ENCODE measurements at places on chromosomes 7 and 10.

DNA sequence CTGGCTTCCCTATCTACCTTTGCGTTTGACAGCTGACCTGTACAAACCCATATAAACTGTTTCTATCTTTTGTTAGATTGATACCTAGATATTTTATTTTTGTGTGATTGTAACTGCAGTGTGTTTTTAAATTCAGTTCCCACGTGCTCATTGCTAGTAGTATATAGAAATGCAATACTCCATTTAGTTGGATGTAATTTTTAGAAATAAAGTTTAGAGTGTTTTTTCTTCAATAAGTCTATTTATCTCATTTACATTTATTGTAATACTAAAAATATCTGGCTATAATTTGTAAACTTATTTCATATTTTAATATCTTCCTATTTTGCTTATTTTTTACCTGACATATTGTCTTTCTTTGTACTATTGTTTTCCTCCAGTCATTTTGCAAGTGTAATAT is 329.7 kb upstream of the ADARB2 start:
- no peak for DNase-seq

GRCh38 chr7:148014001-148014400 is 576.6 kb upstream of the C7orf33 start:
- no peak for DNase-seq

DNA sequence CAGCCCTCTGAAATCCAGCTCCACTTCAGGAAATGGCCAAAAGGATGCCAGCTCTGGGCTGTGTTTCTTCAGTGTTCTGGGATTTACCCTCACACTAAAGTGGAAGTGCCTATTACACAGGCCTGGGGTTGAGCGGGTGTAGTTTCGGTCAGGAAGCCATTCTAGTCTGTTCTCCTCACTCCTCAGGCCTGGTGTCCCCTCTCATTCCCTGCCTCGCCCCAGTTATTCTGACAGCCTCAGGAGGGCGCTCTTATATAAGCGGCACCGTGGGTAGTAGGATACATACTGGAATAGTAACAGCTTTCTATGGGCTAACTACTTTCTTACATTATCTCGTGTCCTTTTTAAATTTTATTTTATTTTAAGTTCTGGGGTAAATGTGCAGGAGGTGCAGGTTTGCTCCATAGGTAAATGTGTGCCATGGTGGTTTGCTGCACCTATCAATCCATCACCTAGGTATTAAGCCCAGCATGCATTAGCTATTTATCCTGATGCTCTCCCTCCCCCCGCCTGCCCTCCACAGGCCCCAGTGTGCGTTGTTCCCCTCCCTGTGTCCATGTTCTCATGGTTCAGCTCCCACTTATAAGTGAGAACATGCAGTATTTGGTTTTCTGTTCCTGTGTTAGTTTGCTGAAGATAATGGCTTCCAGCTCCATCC is 12.2 kb upstream of the LGI1 start:
- DNase-seq: no peak

- DNase-seq: no peak
Measured at GRCh38 chr7:106692450-106693051, 31.6 kb upstream of the CCDC71L start.

DNA sequence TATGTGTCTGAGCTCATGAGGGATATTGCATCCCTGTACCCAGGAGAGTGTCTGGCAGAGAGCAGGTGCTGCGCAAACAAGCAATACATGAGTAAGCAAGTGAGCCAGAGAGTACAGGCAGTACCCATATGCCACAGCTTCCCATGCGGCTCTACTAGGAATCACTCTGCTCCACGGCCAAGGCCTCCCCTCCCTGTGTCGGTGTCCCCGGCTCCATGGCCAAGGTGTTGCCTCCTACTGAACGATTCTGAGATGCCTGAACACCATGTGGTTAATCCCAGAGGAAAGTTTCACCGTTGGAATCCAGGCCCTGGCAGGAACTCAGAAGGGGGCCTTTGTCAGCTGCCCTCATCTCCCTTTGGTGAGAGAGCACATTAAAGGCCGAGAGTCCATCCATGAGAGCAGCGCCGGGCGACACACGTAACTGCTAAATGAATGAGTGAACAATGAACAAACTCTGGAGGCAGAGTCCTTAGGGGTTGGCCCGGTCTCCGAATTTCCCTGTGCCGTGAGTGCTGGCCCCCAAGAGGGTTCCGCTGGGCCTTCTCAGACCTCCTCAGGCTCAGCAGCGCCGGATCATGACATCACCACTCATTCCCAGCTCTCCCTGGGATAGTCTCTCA is 136.0 kb upstream of the FAM20C start:
- DNase-seq: no peak

GRCh38 chr10:106242301-106242700 is 922.2 kb downstream of the SORCS1 start:
- DNase-seq: no peak

GRCh38 chr10:43879742-43880141 is 231.1 kb upstream of the ZNF32 start:
- DNase-seq: no peak

DNA sequence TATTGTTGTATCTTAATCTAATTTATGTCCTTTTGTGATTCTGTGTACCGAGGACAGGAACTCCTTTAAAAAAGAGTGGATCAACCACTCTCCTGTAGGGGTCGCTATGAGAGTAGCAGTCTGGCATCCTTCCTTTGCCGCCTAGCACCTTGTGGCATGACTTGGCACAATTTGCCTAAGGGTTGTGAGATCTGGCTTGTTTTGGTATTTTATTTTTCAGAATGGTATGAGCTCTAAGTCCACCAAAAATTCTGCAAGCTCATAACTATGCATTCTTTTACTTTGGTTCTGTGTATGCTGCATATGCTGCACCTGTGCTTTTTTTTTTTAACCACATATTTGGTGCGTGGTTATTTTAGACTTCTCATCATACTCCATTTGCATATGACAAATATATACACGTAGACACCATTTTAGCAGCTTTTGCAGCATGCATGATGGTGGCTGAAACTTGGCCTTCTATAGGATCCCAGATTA is 112.8 kb downstream of the CDK14 start:
- DNase-seq: no peak

GRCh38 chr10:110481919-110482318 is 15.8 kb upstream of the DUSP5 start:
- no peak for DNase-seq

- DNase-seq: no peak
Measured at GRCh38 chr10:131888186-131888604, 12.6 kb upstream of the PPP2R2D start.

DNA sequence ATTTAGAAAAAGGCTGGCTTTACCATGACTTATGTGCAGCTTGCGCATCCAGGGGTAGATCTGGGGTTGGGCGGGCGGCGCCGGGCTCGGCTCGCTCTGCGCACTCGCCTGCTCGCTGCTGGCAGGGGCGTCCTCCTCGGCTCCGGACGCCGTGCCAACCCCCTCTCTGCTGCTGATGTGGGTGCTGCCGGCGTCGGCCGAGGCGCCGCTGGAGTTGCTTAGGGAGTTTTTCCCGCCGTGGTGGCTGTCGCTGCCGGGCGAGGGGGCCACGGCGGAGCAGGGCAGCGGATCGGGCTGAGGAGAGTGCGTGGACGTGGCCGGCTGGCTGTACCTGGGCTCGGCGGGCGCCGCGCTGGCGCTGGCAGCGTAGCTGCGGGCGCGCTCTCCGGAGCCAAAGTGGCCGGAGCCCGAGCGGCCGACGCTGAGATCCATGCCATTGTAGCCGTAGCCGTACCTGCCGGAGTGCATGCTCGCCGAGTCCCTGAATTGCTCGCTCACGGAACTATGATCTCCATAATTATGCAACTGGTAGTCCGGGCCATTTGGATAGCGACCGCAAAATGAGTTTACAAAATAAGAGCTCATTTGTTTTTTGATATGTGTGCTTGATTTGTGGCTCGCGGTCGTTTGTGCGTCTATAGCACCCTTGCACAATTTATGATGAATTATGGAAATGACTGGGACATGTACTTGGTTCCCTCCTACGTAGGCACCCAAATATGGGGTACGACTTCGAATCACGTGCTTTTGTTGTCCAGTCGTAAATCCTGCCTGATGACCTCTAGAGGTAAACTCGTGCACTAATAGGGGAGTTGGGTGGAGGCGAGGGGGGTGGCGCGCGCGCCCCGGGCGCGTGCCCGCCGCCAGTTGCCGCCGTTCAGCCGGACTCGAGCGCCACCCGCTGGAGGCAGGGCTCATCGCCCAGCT is at the start of gene HOXA5:
TSS of gene HOXA5 (minus strand) at position 659 of the 927 bp plus-strand sequence. CDS start at position 585, 74 bp downstream.
- DNase-seq: no peak

DNA sequence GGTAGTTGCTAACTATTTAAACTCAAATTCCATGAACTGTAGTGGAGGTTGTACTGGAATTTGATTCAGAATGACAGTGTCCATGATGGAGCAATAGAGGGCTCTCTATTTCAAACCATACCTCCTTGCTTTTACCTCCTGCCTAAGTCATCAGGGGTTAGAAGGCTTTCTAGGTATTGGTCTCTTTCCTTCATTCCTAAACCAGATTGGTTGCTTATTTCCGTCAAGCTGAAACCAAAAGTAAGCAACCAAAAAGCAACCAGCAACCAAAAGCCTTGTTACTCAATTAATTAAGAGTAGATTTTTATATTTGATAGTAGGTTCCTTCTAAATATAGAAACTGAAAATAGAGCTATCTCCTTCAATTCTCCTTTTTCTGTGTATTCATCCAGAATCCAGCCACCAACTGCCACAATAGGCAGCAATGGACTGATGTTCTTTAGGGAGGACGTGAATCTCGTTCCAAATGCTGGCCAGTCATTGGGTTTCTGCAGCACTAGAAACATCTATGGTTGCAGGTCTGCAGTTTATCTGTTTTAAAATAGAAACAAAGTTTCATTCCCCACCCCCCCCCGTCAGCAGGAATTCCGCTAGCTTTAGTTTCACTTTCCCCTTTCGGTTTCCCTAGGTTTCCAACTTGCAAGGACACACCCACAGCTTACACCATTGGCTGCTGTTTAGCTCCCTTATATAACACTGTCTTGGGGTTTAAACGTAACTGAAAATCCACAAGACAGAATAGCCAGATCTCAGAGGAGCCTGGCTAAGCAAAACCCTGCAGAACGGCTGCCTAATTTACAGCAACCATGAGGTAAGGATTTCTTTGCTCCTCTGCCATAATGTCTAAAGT is at the start of gene IFIT1:
TSS of gene IFIT1 (plus strand) at position 717 of the 850 bp plus-strand sequence. CDS start at position 807, 90 bp downstream.
- no peak for DNase-seq

DNA sequence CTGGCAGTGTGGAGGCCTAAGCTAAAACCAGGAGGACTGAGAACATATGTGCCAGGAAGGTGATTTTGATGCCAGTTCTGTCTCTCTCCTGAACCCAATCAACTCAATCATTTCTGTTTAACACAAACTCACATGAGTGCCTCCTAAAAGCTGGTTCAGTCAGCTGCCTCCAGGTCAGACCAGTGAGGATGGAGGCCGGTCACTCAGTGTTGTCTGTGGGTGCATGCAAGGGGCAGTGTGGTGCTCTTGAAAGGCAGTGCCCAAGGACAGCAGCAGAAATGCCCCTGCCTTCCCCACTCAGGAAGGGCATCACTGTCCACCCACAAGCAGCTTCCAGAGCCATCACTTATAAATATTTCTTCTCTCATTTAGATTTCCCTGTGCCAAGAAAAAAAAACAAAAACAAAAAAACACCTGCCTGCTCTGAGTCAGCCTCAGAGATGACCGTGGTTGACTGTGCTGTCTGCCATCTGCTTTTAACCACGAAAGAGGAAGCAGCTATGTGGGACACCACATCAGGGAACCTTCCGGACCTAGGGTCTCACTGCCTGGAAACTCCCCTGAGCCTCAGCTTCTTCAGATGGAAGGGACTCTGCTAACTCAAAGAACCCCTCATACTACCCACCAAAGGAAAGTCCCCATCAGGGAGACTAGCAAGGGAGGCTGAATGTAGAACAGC is 39.1 kb downstream of the VOPP1 start:
- no peak for DNase-seq

- no peak for DNase-seq
Measured at GRCh38 chr10:132539894-132540293, 2.3 kb downstream of the INPP5A start.

DNA sequence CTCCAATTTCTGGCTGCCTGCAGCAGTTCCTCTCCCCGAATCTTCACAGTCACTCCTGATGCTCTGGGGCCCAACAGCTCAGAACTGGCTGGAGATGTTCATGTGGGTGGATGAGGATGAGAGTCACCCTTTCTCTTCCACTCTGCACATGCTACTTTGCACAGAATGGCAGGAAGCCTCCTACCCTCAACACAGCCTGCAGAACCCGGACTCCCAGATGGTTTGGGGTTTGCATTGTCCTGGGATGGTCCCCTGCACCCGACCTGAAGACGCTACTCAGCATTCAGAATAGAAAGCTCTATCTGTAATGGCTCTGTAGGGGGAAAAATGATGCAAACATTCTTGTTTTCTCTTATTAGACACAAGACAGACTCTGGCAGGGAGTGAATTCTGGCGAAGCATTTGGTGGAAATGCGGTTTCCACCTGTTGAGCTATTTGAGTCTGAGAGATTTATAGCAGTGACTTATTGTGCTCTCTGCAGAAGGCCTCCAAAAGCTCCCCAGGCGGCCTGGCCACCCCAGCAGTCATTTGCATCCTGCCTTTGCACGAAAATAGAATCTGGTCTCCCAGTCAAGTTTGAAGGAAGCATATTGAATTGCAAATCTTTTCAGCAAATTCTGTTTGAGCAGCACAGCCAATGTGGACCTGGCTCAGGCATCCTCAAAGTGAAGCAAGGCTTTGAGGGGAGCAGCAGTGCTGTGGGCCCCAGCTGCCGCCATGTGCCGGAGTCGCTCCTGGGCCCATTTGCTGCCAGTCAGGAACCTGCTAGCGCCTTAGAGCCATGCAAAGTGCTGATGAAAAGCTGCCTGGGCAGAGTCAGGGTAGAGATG is 309.3 kb downstream of the TCERG1L start:
- no peak for DNase-seq

GRCh38 chr7:1662101-1662500 is 8.0 kb upstream of the ELFN1 start:
- no peak for DNase-seq

DNA sequence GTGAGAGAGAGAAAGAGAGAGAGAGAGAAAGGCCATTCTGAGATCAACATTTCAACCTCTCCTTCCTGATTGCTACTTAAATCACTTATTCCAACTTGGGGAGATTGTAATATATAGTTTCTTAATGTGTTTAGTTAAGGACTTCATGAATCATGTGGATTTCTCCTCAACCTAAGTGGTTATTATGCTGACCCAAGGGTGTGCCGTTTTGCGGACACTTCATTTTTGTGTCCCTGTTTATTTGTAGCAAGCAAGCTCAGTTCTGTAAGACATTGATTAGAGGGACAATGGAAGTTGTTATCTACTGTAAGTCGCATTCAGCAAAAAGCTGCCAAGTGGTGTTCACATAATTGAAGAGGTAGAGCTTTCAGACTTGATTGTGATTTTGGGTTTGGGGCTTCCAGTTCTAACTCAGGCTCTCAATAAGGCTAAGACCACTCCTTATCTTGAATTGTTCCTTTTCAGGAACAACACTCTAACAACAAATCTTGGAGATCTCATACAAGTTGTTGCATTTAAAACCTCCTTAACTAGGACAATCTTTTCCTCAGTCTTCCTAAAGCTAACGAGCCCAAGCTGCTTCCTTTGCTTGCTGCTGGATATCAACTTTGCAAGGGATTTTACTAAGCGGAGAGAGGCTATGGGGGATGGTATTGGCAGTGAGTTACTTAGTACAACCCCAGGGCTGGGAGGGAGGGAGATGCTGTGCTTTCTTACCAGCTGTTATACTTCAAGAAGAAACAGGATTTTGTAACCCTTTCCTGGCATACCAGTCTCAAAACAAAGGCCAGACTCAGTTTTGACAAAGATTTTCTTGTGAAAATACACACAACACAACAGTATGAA is 19.8 kb upstream of the COL1A2 start:
- DNase-seq: no peak

GRCh38 chr10:112376396-112376790 is 2.5 kb downstream of the ACSL5 start:
- DNase-seq: no peak

GRCh38 chr7:14196555-14196954 is 207.1 kb upstream of the ETV1 start:
- no peak for DNase-seq

GRCh38 chr10:47410271-47410670 is 26.2 kb upstream of the ZNF488 start:
- no peak for DNase-seq
